ENCODE measurements at places on chromosomes 7 and 10.

- peak; percentile 57 for DNase-seq
Observed at GRCh38 chr10:31036209-31036608, 4.5 kb upstream of the ZNF438 start.

DNA sequence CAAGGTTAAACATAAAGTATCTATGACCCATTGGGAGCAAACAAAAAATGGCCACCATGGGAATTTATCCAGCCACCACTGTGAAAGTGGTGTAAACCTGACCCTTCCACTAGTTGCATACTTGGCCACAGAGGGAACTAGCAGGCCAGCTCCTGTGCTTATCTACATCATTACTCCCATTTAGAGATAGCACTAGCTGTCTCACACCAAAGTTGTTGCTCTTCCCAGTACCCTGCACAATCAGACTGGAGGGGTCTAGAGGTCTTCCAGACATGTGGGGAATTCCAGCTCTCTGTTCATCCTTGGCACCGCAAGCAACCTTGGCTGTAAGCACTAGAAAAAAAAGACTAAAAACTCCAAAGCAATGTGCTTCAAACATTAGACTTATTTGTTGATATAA lies 113.9 kb downstream of the IPMK start:
- no peak for DNase-seq

DNA sequence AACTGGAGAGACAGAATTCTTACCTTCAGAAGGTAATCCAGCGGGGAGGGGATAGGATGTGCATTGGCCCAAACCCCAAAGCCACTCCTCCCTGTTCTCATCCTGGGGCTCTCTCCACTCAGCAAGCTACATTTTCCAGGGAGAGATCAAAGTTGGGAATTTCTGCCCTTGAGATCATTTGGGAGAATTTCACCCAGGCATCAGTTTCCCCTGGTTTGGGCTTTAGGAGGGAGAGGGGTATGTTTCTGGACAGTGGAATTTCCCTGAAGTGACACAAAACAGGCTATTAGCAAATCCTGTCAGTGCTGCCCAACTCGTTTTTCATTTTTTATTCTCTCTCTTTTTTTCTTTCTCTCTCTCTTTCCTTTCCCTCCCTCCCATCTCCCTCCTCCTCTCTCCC lies 35.7 kb downstream of the CYP17A1 start:
- no peak for DNase-seq

DNA sequence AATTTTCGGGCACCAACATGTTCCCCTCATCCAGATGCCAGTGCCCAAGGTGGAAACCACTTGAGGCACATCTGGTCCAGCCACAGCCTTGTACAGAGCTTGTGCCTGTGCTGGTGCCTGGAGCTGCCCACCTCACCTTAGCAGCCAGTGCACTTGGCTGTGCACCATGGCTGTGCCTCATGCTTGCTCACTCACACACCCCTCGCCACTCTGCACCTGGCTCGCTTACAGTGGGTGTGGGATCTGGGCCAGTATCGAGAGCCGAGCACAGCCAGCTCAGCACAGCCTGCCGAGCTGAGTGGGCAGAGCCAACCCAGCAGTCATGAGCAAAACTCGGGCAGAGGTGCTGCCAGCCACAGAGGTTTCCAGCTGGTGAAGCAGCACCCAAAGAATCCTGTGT lies 139.9 kb upstream of the NUPR2 start:
- no peak for DNase-seq

DNA sequence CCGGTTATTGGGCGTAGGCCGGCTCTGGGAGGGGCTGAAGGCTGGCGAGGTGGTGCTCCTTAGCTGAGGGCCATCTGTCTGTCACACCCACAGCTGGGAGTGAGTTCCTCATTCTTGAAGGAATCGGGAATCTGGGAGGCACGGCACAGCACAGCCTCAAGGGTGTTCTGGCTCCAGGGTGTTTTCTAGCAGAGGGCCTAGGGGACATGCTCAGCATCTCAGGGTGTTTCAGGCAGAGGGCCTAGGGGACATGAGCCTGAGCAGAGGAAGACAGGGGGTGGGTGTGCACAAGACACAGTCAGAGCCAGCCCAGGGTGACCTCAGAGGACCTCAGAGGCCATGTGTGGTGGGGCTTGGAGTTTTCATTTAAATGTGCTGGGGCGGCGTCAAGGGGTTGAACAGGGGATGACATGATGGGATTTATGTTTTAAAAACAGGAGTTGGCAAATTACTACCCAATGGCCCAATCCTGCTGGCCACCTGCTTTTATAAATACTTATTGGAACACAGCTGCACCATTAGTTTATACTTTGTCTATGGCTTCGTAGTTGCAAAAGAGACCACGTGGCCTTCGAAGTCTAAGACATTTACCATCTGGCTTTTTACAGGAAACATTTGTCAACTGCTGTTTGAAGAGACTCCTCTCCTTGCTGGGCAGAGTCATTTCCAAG lies 121.6 kb downstream of the PRKAG2 start:
- DNase-seq: no peak

DNA sequence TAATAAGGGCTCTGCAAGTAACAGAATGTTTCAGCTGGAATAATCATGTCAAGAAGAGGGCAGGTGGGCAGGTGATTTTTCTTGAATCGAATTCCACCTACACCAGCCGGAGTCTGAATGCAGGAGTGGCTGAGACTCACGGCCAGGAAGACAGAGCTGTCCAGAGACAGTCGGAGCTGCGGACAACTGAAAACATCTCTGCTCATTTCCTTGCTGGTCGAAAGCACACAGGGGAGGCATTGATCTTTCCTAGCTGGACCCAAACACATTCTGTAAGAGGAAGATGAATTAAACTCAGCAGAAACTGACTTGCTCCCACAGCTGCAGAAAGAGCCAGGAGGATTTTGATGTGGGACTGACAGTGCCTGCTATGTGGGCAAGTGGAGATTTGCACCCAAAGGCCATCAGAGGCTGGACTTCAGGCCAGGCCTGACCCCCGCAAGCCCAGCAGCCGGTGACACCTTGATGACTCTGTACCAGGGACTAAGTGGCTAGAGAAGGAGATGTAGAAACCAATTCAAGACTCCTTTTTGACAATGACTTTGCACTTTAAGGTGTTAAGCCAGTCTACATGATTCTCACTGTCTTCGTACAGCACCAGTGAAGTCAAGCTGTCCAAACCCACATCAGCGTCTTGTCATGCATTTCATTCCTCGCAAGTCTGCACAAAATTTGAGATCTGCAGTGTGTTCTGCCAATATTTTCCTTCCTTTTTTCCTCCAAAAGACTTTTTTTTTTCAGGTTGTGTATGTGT lies 169.4 kb downstream of the TEX36 start:
- DNase-seq: no peak

DNA sequence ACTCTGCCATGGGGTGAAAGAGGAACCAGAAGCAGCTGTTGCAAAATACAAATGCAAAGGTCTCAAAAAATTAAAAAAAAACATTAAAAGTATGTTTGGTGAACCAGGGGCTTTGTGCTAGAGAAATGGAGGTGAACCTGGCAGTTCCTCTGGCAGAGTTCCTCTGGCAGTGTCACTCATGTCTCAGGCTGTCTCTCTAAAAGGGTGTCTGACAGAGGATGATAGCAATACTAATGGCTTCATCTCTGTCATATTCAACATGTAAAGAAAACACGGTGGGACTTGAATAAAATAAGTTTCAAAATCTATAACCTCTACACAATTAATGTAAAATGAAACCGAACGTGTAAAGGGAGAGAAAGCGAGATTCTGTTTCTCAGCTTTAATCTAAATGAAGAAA lies 375.7 kb upstream of the VWC2 start:
- DNase-seq: no peak

DNA sequence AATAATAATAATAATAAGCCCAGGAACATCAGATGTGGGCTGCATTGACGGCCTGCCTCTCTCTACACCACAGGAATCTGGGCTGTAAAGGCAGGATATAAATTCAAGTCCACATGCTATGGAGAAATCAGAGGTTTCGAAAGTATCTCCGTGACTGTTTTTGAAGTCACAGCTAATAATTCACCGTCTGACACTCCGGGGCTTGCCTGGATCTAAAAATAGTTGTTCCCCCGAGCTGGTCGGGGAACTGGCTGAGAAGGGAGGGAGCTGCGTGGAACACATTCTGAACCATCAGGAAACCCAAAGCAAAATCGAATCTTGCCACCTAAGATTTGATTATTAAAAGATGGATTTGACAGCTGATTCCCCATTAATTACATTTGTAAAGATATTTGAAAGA lies 35.4 kb downstream of the KLF6 start:
- no peak for DNase-seq

DNA sequence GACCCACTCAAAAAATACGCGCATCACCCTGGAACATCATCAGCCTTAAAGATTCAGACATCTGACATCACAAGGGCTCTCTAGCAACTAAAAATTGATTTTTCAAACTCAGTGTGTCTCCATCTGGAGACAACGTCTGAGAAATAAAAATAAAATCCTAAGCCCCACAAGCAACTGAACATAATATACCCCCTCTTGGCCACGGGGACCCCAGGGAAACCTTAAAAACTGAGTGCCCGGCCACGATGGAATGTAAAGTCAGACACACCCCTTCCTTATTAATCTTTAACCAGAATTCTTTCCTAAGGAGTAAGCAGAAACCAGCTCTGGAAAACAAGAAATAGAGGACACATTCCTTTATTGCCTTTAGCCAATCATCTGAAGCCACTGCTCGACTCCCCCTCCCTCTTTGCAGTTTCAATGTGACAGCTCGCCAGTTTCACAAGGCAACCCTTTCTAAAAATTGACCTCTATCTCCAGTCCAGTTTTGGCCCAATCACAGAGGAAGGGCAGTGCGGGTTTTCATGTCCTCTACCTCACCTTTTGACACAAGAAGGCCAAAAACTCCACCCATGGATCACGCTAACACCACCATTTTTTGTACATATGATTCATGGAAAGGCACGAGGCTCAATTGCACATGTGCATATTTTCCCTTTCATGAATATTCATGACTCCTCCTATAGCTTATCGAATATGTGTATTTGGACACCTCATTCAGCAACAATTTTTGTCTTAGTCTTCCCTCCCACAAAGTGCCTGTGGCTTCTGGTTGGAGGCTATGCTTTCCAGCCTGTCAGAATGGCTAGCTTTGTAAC lies 24.2 kb downstream of the IFIT3 start:
- DNase-seq: no peak

DNA sequence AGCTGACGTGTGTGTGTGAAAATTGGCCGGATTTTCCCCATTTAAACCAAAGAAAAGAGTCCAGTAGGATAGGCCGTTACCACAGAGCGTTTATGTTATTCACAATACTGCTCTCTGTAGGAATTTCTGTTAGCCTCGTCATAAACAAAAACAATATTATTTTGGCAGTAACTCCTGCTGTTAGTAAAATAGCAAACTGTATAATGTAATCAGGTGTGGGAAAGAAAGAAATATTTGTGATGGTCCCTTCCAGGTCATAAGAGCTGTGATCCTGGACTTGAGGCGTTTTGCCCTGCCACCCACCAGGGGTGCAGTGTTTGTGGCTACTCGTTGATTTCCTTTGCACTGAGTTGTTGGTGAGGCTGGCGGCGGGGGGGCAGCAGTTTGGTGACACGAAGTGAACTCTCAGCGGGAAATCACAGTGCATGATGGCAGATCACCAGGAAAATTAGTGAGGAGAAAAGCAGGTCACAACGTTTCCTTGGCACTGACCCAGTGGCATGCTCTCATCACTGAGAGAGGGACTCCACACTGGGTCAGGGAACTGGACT lies 2.8 kb downstream of the EEPD1 start:
- no peak for DNase-seq

GRCh38 chr7:34354899-34355298 lies 303.1 kb upstream of the NPSR1 start:
- DNase-seq: no peak

DNA sequence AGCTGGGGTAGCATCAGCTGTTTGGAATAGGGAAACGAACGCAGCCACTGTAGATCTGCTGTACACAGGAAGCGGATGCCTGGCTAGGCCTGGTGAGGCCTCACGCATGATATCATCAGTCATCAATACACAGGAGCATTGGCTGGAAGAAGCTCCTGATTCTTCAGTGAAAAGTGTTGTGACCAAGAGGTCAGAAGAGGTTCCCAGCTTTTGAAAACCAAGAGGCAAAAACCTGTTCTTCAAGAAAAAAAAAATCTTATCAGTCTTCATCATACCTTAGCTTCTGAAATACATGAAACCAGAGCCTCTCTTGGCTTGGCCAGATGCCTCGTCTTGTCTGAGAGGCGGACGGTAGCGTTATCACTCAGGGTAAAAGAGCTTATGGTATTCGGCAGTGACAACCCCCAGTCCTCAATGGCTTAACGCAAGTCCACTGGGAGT lies 139.3 kb upstream of the TCF7L2 start:
- DNase-seq: no peak

DNA sequence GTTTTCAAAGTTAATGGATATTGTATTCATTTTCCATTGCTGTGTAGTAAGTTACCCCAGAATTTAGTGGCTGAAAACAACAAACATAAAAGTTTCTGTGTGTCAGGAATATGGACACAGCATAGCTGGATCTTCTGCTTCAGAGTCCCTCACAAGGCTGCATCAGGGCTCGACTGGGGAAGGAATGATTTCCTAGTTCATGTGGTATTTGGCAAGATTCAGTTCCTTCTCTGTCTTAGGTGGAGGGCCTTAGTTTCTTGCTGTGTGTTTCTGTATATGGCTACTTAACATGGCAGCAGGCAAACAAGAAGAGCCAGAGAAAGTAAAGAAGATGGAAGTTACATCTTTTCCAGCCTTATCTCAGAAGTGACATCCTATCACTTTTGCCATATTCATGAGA lies 51.1 kb downstream of the TPST1 start:
- DNase-seq: no peak

GRCh38 chr10:77256346-77256745 lies 381.3 kb downstream of the KCNMA1 start:
- DNase-seq: no peak

- DNase-seq: no peak
Observed at GRCh38 chr7:86951895-86952294, 107.6 kb downstream of the ELAPOR2 start.

All from NCI-H2171 treated with DMSO at 0.1 percent for 48 hours (cell line).